Breast epithelium (tissue), 4 donors: ENCODE measurements at places on chromosomes 1 and 21. TPM values are rescaled to one million over a fixed set of nuclear protein-coding genes. Genes with fewer than 3 reads are reported as not detected.

DNA sequence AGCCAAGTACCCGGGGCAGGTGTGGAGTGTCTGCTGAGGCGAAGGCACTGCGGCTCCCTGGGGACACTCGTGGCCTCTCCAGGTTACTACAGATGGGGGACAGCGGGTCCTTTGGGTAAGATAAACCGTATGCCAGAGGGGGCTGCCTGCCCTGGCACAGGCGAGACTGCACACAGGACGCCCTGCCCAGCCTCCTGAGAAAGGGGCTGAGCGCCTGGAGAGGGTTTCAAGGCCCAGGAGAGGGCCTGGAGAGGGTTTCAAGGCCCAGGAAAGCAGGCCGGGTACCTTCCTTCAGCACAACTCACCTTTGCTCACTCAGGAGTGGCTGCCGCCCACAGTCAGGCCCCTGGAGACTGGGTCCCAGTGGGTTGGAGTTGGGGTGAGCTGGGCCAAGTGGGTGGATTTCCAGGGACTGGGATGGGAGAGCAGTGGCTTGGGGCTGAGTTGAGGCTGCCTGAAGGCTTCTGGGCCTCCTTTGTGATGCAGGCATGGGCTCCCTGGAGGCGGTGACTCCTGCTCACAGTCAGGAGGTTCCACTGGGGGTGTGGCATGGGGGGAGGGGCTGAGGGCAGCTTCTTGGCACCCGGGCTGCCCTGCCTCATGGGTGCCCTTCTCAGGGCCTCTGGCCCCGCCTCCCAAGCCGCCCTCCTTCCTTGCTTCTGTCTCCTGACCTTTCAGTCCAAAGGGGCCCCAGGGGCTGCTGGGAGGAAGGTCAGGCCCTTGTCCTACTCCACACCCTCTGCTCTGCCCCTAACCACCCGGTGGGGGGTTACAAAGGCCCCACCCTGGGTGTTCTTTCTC, at the start of gene MMEL1:
TSS of gene MMEL1 (minus strand) at position 456 of the 801 bp plus-strand sequence. CDS start 3,532 bp downstream, outside the sequence.
- no peak for DNase-seq

OR2G6 gene
- total RNA-seq = not detected

DNA sequence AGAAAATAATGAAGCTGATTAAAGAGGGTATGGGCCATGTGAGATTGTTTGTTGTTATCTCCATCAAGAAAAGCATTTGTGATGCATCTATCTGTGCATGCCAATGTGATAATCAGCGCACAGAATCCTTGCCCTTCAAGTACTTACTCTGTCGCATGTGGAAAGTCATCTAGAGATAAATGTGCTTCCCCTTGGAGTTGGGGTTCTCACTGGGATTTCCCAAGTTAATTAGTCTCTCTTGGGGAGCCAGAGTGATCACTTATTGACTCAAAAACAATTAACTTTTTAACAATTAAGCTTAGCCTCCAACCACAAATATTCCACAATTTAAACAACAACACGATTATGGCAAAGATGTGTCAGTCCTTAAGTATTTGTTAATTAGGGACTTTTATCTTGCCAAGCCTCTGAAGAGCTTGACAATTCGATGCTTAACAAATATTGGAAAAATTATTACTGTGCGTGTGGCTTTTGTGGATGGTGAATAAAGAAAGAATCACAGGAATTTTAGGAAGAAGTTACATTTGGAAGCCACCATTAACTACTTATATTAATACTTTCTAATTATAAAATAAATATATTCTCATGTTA, 17.5 kb downstream of the RHOU start:
- no peak for DNase-seq

DNA sequence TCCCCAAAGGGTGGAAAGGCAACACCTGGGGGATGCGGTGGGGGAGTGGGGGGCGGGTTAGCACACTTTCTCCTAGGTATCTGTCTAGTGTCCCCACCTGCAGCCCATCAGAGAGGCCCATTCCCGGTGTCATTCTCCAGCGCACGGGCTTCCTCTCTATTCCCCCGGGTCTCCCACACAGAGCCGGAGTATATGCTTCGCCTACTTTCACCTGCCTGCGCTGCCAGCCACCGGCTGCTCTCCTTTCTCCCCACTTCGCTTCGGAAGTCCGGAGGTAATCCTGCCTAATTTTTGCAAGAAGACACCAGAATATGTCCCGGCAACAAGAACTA, 852 bp downstream of the RGS7 start:
- DNase-seq = no peak

FMO4 gene
- total RNA-seq = 7.7 TPM

ST3GAL3 gene
- total RNA-seq = 19.7 TPM

GRCh38 chr1:160911441-160911840, 26.5 kb upstream of the ITLN1 start:
- DNase-seq = no peak
